Ureter (tissue), 1 donor: ENCODE measurements at places on chromosomes 11 and 22. TPM values are rescaled to one million over a fixed set of nuclear protein-coding genes. Genes with fewer than 3 reads are reported as not detected.

KDM4E gene
- total RNA-seq = not detected

MYOD1 gene
- total RNA-seq = not detected

SCO2 gene
- not detected for total RNA-seq

H19 gene
- 130 TPM for total RNA-seq

ART5 gene
- not detected for total RNA-seq

MYBPC3 gene
- 0.18 TPM for total RNA-seq

USP2 gene
- 4.8 TPM for total RNA-seq

KRTAP5-11 gene
- total RNA-seq = not detected

RASGRP2 gene
- 23.3 TPM for total RNA-seq

MRPL49 gene
- 49.8 TPM for total RNA-seq

DNA sequence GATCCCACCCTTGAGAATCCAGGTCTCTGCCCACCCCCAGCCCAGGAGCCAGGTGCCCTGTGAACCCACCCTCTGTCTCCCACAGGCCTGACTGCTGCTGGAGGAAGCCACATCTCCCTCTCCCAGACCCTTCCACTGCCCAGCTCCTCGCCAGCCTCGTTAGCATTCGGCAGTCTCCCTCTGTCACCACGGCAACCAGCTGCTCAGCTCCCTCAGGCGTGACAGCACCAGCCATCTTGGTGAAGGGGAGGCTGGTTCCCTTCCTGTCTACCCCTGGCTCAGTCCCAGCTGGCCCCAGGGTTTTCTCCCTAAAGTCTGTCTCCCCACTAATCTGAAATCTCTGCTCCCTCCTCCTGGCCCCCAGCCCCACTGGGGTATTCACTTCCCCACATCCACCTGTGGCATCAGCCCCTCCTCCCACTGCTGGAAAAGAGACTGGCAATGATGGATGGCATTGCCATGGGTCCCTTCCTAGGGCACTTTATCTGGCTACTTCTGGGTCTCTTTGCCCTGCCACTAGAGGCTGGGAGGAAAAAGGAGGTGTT, 28.1 kb downstream of the NRXN2 start:
- DNase-seq = no peak

- DNase-seq = no peak
Observed at GRCh38 chr11:29395555-29396072, 621.2 kb downstream of the KCNA4 start.

- no peak for DNase-seq
Observed at GRCh38 chr11:125512106-125512505, 16.0 kb upstream of the FEZ1 start.

GRCh38 chr11:69209421-69210309, 53.9 kb downstream of the SMIM38 start:
- DNase-seq = no peak

GRCh38 chr11:76903325-76903724, 42.6 kb downstream of the ACER3 start:
- DNase-seq = no peak

DNA sequence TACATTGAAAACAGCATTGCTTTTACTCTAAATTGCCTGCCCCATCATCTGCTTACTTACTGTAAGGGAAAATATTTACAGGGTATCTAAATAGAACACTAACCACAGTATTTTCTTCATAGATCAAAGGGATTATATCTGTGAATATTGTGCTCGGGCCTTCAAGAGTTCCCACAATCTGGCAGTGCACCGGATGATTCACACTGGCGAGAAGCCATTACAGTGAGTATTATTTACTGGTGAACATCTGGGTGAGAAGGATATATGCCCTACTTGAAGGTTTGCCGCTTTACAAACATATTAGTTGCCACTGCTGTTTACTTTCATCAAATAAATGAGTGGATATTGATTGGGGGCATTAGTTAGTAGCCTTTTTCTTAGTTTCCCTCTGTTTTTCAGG, 5.9 kb upstream of the CNTF start:
- DNase-seq = no peak

DNA sequence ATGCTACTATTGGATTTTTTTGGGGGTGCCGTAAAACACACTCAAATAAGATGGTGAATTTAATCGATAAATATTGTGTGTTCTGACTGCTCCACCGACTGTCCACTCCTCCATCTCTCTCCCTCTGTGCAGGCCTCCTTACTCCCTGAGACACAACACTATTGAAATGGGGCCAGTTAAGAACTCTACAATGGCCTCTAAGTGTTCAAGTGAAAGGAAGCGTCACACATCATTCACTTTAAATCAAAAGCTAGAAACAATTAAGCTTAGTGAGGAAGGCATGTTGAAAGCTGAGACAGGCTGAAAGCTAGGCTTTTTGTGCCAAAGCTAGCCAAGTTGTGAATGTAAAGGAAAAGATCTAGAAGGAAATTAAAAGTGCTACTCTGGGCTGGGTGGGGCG, 156.7 kb downstream of the CTTN start:
- no peak for DNase-seq

- no peak for DNase-seq
Observed at GRCh38 chr22:39717099-39717498, 146.5 kb downstream of the CACNA1I start.

DNA sequence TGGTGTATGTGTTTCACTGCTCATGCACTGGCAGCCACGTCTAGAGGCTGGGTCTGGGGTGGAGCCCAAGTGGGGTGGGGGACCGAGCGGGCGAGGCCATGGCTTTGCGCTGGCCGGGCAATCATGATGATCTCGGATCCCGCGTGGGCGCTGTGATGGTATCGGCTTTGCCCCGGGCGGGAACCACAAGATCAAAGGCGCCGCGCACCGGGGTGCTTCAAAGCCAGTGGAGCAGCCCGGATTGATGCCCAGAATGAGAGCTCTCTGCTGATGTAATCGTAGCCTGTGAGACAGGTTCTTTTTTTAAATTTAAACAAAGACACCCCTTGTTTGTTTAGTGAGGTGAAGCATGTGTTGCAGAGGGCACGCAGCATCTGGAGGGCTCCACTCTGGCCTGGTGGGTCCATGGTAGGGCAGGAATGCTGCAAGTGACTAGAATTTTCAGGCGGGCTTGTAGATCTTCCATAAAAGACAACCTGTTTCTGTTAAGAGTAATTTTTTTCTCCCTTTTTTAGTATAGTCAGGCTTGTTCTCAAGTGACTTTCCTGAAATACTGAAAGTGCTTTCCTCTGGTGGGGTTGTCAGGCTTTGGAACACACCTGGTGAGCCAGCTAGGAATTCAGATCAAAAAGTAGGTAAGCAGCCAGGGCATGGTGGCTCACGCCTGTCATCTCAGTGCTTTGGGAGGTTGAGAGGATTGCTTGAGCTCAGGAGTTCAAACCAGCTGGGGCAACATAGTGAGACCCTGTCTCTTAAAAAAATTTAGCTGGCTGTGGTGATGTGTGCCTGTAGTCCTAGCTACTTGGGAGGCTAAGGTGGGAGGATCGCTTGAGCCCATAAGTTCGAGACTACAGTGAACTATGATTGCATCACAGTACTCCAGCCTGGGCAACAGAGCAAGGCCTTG, 40.7 kb downstream of the ZNRF3 start:
- no peak for DNase-seq

DNA sequence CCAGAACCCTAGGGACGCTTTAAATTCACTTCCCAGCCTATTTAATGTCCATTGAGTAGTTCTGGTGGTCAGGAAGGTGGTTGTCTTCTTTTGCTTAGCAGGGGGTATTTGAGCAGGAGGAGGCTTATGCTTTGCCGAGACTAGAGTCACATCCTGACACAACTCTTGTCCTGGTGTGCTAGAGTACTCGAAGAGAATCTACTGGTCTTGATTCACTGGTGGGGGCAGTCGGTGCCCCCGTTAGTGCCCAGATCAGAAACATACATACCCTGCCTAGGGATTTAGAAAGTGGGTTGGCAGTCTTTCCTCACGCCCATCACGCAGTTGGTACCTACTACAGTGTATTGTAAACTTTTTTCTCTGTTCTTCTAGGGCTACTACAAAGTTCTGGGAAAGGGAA, 2.7 kb downstream of the RPL27A start:
- no peak for DNase-seq

GRCh38 chr22:40595497-40596234, 40.9 kb downstream of the MRTFA start:
- no peak for DNase-seq

- no peak for DNase-seq
Observed at GRCh38 chr22:27133019-27133431, 475.6 kb downstream of the MIAT start.

GRCh38 chr22:32850591-32851517, 49.3 kb downstream of the TIMP3 start:
- peak; percentile 80 for DNase-seq

DNA sequence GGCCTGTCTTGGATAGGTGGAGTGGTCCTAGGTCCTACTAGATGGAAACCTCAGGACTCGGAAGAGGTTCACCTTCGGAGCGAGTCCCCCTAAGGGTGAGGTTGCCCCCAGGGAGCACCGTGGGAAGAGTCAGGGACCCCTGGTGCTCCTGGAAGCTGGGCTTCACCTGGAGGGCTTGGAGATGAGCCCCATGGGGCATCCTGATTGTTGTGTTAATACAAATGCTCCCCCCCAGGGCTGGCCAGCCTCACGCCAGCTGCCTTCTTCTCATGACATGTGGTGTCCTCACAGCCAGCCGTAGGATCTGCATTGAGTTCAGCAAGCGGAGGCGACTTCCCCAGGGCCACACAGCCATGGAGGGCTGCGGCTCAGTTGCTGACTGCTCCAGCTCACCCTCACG, 1487.5 kb downstream of the BRD1 start:
- DNase-seq = no peak

GRCh38 chr11:1546536-1547466, 25.3 kb downstream of the DUSP8 start:
- DNase-seq = no peak

DNA sequence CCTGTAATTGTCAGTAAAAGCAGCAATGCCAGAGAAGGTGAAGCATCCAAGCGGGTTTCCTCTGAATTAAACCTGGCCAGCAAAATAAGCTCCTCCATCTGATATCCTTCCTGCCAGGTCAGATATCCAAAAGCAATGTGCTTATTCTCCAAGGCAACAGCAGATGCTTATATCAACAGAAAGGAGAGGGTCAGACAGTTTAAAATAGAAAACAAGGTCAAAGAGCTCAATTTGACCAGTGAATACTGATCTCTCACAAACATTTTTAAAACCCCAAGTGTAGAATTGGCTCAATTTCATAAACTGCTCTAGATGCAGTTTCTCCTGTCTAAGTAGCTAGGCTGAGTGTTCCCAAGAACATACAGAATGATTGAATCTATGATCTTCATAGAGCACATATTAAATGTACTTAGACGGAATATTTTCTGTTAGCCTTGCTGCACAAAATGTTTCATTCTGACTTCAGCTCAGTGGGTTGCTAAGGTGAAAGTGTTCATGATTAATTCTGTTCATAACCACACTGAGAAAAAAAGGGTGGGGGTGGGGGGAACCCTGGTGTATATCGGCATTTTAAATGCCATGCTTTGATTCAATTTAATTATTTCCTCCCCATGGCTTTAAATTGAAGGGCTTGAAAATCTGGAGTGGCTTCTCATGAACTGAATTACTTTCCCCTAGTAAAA, 174.2 kb upstream of the ARHGAP20 start:
- no peak for DNase-seq

- DNase-seq = no peak
Observed at GRCh38 chr11:122917311-122917710, 34.8 kb downstream of the JHY start.

DNA sequence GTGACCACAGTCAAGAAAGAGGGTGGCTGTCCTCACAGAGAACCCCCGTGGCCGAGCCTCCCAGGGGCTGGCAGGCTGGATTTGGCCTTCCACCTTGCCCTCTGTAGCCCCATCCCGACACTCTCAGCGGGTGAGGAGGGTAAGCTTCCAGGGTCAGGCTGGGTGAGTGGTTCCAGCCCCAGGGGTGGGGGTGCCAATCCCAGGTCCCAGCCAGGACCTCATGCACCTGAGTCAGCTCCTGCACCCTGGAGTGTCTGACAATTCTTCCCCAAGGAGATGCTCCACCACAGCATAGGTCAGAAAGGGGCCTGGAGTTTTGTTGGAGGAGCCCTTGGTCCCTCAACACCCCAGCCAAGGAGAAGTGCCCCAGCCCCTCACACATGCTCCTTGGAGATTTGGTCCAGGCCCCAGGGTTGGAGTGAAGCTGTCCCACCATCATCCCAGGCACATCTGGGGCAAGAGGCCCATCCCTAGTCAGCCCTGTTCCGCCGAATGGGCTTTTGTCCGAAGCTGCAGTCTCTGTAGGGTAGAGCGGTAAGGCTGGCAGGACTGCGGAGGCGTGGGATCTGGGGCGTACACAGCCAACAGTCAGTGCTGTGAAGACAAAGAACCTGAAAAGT, 8.4 kb downstream of the LINC01488 start:
- DNase-seq = no peak

GRCh38 chr11:65473278-65473860, 25.5 kb upstream of the MALAT1 start:
- no peak for DNase-seq

- no peak for DNase-seq
Observed at GRCh38 chr11:91199866-91200265, 977.0 kb upstream of the CHORDC1 start.

DNA sequence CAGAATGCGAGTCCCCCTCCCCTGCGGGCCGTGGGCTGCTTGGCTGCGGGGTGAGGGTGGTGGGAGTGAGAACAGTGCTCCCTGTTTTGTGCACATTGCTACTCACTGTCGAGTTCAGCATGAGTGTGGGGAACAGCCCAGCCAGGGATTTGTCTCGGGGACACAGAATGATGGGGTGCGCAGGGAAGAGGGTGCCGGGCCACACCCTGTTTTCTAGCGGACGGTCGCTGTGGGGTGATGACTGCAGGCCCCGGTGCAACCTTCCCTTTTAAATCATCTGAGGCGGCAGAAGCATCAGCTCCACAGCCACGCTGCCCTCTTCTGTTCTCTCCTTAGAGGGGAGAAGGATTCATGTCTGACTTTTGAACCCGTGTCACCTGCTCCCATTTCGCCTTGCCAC, 1051.2 kb downstream of the TBC1D22A start:
- DNase-seq = no peak

- DNase-seq = peak; percentile 96
Observed at GRCh38 chr11:65873318-65874156, 937 bp upstream of the EFEMP2 start.

DNA sequence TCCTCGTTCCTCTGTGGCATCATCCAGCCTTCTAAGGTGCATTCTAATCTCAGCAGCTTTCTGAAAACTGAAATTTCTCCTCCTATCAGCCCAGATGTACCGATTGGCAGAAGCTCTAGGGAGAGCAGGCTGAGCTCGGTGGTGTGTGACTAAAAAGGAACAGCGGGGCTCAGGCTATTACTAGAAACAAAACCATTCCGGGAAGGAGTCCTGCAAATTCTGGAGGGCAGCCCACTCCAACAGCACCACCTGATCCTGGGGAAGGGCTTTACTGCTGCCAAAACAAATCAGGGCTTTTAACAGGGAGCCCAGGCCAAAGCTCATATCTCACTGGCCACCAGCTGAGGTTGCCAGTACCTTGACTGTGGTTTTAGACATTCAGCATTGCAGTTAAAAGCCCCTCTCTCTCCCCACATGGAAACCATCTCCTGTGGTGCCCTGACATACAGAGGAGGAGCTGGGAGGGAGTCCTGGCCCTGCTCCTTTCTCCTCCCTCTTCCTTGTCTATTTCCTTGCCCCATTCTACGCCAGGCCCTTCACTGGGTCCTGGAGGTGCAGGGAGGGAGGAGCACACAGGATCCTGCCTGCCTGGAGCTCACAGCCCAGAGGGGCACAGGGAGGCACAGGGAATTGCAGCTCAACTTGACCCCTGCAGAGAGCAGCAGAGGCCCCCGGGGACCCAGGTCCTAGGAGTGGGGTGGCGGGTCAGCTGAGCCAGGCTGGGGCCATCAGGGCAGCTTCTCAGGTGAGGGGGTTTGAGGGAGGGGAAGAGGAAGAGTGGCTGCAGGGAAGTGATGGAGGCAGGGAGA, 889 bp downstream of the PLAAT4 start:
- peak; percentile 88 for DNase-seq
